ENCODE measurements at places on chromosomes 4 and X. TPM values are rescaled to one million over a fixed set of nuclear protein-coding genes. Genes with fewer than 3 reads are reported as not detected.

DNA sequence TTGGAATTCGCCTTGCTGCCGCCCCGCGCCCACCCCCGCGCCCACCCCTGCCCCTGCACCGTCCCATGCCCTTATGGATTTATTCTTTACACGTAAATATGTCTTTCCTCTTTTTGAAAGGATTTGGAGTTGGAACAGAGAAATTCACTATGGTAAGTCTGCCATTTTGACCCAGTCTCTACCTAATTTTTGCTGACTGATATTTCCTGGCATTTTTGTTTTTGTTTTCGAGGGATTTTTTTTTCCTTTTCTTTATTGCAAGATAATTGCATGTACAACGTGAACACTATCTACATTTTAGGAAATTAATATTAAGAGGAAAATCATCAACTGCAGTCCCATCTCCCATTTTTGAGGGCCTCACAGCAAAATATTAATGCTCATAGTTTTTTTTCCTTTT, 468 bp upstream of the SPIN2B start:
- no peak for DNase-seq
- peak overlapping the region; percentile 57 for H3K4me3 ChIP-seq
- H3K36me3 ChIP-seq = no peaks in the 10 kb centered on the region
- no peaks in the 10 kb centered on the region for H3K4me1 ChIP-seq
- peak overlapping the region; percentile 62 for H3K27ac ChIP-seq
- H3K27me3 ChIP-seq = no peaks in the 10 kb centered on the region

Gene HCCS
- total RNA-seq = 13.3 TPM

DNA sequence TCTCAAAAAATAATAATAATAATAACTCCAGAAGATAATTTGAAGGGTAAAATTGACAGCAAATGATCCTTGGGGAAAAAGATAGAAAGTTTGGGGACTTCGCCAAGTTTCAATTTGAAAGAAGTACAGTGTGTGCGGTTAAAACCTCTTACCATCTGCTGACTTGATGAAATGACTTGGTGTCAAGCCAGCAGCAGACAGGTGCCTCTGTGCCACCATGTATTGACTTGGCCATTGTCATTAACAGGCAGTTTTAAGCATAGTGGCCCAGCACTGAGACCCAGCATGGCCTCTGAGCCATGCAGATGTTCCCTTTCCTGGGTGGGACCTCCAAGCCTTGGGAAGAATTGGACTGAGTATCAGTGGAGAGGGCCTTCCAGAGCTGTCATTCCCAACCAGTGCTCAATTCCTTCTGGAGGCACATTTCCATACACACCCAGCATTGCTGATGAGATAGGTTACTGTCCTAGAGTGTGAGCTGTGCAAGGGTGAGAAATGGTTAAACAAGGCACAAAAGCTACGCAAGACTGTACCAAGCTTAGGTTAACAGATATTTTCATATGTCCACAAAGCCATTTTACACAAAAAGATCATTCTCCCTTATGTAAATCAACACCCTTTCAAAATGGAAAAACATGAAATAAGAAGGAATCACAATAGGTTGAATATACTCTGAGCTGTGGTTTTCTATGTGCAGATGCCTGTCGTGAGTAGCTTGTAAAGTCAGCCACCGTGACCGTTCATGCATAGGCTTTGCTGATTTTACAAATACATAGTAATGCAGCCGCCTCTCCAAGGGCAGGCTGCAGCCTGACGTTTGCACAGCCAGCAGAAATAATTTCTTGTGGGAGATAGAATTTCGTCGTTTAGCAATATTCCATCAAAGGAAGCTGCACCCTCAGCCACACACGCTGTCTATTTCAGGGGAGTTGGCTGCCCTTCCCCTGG, 59.4 kb upstream of the FBXW7 start:
- no peaks in the 10 kb centered on the region for H3K27me3 ChIP-seq
- H3K4me3 ChIP-seq = no peak overlapping the region
- DNase-seq = no peak
- no peaks in the 10 kb centered on the region for H3K4me1 ChIP-seq

DNA sequence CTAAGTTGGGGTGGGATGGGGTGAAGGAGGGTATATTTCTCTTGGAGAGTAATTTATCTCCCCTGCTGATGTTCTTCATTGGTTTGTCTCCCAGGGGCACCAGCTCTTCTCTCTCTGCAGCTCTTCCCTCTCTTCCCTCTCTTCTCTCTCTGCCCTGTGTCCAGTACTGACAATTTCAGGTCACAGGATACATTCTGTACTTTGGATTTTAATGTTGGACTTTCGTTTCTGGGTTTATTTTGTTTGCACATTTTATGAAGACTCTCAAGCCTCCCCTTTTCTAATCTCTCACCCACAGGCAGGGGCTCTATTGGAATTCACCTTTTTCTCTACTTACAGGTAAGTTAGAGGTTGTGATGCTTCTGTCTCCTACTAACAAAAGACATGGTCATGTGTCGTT, 165.5 kb downstream of the CPEB2 start:
- no peak overlapping the region for H3K4me3 ChIP-seq
- H3K27me3 ChIP-seq = no peaks in the 10 kb centered on the region
- H3K4me1 ChIP-seq = no peaks in the 10 kb centered on the region
- H3K36me3 ChIP-seq = no peaks in the 10 kb centered on the region
- no peak overlapping the region for H3K27ac ChIP-seq

Measured in naive thymus-derived CD4-positive, alpha-beta T cell (primary cell).